ENCODE measurements at places on chromosomes 12 and 14.

DNA sequence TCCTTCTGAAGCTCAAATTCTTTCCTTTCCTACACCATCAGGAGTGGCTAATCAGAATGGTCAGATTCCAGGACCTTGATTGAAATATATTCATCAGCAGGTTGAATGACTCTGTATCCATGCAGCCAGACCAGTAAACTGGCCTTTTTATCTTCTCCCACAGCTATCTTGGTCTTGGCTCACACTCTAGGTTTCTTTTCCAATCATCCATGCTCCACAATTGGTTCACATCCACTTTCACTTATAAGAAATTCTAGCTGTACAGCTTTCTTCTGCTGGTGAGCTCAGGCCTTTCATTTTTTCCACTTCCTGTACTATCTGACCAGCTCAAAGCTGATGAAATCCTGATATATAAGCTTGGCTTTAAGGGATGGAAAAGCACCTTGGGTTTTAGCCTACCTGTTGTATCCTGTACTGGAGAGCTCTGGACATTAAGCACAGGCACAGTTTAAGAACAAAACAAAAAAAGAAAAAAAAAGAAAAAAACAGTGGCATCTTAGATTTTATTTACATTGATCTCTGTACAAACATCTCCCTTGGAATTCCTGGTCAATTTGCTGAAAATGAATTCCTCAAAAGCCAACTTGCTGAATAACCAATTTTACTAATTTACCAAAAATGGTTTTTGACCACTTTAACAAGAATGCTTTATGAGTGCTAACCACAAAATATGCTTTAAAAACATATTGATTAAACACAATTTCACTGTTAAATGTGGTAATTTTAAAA lies 91.6 kb upstream of the PAWR start:
- DNase-seq, result no peak

DNA sequence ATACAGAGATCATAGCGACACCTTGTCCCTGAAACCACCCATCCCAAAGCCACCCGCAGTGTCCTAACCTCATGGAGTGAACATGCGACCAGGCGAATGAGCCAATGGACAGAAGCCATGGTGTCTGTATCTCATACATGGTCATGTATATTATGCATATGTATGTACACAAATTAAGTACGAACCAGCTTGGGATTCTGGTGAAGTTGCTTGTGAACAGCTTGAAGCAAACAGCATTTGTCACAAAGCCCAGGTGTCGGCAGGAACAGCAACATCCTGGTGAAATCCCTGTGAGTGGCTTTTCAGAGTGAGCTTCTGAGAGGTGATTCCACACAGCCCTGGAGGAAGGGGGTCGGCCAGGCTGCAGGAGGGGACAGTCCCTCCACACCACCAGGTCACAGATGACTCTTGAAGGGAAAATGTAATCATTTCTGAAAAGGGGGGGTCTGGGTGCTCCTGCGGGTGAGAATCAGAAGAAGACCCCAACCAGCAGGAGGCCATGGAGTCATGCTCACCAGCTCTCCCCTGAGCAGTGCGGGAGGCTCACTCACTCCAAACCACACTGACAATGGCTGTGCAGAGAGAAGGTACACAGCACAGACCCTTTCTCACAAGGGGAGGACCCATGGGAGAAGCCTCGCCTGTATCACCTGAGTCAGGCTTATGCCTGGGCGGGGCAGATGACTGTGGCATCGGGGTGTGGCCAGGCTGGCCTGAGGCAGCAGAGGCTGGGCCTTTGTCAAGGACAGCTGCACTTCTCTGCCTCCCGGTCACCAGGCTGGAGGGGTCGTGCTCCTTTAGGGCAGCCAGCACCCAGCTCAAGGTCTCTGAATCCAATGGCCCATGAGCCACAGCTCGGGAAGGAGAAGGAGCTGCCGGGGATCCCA lies 14.3 kb downstream of the CHGA start:
- DNase-seq, result no peak

GRCh38 chr14:26841920-26842741 lies 244.3 kb upstream of the NOVA1 start:
- DNase-seq, result no peak

DNA sequence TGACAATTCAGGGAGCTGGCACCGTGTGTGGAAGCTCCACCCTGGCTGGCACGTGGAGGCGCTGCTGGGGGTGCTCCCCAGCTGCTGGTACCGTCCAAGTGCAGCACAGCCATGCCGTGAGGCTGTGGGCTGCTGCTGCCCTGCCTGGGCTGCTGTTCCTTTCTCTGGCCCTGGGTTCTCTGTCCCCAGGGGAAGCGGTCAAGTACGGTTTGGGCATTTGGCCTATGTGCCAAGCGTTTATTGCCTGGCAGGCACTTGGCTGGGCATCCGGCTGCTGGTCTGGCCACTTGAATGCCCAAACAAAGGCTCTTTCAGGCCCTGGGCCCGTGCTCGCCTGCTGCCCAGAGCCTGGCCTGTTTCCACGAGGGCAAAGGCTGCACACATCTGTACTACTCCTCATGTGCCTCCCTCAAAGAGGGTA lies 39.6 kb downstream of the RHOF start:
- DNase-seq, result no peak

DNA sequence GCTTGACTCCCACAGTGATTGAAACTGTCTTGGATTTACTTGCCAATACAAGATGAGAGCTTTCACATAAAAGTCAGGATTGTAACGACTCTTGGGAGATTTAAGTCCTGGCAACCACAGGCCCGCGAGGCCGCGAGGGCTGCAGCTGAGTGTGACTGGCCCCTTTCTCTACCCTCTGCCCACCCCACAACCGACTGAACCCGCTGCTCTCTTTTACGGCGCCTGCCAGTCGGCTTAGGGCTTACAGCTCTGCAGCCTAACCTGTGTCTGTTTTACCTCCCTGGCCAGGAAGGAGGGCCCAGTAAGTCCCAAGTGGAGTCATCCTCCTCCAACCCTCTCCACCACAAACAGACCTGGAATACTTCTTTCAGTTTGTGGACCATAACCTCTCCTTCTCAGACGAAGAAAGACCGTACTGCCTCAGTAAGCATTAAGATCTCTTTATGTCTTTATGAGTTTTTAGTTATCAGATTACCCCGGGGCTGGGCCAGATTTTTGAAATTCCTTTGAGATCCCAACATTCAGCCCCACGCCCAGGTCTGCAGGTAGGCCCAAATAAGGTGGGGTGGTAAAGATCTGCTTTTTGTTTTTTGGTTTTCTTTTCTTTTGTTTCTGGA lies 12.6 kb upstream of the TIGAR start:
- no peak for DNase-seq

- DNase-seq, result no peak
Observed at GRCh38 chr12:29895966-29896365, 112.2 kb upstream of the TMTC1 start.

Data from CD4-positive, alpha-beta T cell treated with Interleukin-1 beta for 1 hour (primary cell).